ENCODE measurements at places on chromosomes 3 and 15. TPM values are rescaled to one million over a fixed set of nuclear protein-coding genes. Genes with fewer than 3 reads are reported as not detected.

STX19 gene
- total RNA-seq, result not detected

GRCh38 chr15:51098331-51098619 is 3.6 kb upstream of the TNFAIP8L3 start:
- H3K36me3 ChIP-seq, result no peaks in the 10 kb centered on the region
- no peak overlapping the region for H3K4me3 ChIP-seq
- no peak for DNase-seq
- H3K27me3 ChIP-seq, result no peaks in the 10 kb centered on the region

- H3K4me1 ChIP-seq, result no peaks in the 10 kb centered on the region
- no peaks in the 10 kb centered on the region for H3K27me3 ChIP-seq
- no peak overlapping the region for H3K27ac ChIP-seq
- H3K4me3 ChIP-seq, result no peak overlapping the region
Measured at GRCh38 chr3:160217675-160218074, 7.5 kb upstream of the C3orf80 start.

PLOD2 gene
- 58.8 TPM for total RNA-seq

GRCh38 chr3:193545304-193545703 is 9.4 kb downstream of the ATP13A4 start:
- H3K27me3 ChIP-seq, result no peaks in the 10 kb centered on the region
- H3K4me3 ChIP-seq, result no peak overlapping the region
- no peaks in the 10 kb centered on the region for H3K36me3 ChIP-seq

B3GALNT1 gene
- 1.4 TPM for total RNA-seq

SAMMSON gene
- not detected for total RNA-seq
